ENCODE measurements at places on chromosomes 5 and 9.

- H3K4me1 ChIP-seq: no peaks in the 10 kb centered on the region
- no peak overlapping the region for H3K4me3 ChIP-seq
- DNase-seq: no peak
- peaks cover 2% of the 10 kb centered on the region for H3K27me3 ChIP-seq
Measured at GRCh38 chr9:17081814-17082213, 53.0 kb upstream of the CNTLN start.

GRCh38 chr5:106521701-106522100 lies 1149.0 kb downstream of the EFNA5 start:
- no peaks in the 10 kb centered on the region for H3K27me3 ChIP-seq
- no peak overlapping the region for H3K27ac ChIP-seq
- no peak overlapping the region for H3K4me3 ChIP-seq
- no peak for DNase-seq
- H3K36me3 ChIP-seq: no peaks in the 10 kb centered on the region
- H3K4me1 ChIP-seq: no peaks in the 10 kb centered on the region

DNA sequence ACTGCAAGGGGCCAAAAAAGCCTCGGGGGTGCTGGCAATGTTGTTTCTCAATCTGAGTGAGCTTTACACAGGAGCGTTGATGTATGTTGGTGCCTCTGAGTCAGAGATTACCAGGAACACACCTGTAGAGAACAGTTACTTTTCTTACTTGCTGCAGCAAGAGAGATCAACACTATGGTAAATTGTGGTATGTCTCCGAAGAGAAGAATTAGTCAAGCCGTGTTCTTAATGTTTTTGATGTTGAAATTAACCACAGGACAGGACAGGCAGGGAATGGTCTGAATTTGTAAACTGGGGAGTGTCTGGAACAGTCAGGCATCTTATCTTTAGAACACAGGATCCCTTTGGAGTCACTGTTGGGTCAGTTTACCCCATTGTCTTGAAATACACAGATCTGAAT lies 285.7 kb downstream of the DNAH5 start:
- H3K36me3 ChIP-seq: no peaks in the 10 kb centered on the region
- DNase-seq: no peak
- H3K4me3 ChIP-seq: no peak overlapping the region
- peaks cover 4% of the 10 kb centered on the region for H3K4me1 ChIP-seq
- H3K27me3 ChIP-seq: no peaks in the 10 kb centered on the region
- H3K27ac ChIP-seq: no peak overlapping the region

DNA sequence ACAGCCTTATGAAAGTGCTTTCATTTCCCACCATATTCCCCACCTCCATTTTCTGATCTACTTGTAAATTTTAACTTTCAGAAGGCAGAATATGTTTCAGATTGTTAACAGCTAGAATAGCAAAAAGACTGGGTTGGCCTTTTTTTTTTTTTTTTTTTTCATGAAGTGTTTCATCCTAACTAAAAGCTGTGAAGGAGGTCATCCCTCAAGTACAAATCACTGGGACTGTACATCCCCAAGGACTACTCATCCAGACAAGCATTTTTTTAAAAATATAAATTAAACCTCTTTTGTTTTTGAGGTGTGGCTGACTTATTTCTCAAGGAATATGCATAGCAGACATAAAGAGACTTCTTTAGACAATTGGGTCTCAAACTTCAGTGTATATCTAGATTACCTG lies 542.1 kb upstream of the TUSC1 start:
- DNase-seq: no peak
- no peaks in the 10 kb centered on the region for H3K4me1 ChIP-seq
- no peak overlapping the region for H3K4me3 ChIP-seq

- no peaks in the 10 kb centered on the region for H3K27me3 ChIP-seq
- H3K36me3 ChIP-seq: no peaks in the 10 kb centered on the region
- H3K4me1 ChIP-seq: no peaks in the 10 kb centered on the region
- H3K27ac ChIP-seq: no peak overlapping the region
Measured at GRCh38 chr5:54764102-54765090, 221.0 kb downstream of the ESM1 start.

Measured in endothelial cell (in vitro differentiated cells).